ENCODE measurements at places on chromosomes 4 and X.

- DNase-seq, result no peak
Observed at GRCh38 chrX:39258331-39258730, 457.1 kb downstream of the MID1IP1 start.

DNA sequence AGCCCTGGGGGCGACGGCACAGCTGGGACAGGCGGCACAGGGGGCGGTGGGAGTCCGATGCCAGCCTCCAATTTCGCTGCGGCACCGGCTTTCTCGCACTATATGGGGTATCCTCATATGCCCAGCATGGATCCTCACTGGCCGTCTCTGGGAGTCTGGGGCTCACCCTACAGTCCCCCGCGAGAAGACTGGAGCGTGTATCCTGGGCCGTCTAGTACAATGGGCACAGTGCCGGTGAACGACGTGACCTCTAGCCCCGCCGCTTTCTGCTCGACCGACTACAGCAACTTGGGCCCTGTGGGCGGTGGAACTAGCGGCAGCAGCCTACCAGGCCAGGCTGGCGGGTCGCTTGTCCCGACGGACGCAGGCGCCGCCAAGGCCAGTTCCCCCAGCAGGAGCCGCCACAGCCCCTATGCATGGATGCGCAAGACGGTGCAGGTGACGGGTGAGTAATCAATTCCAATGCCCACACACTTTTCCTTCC lies 500 bp downstream of the CDX4 start:
- no peak for DNase-seq

- no peak for DNase-seq
Observed at GRCh38 chr4:8537041-8537461, 43.1 kb upstream of the GPR78 start.

GRCh38 chr4:16233569-16234177 lies 7.4 kb upstream of the TAPT1 start:
- DNase-seq, result no peak

GRCh38 chrX:19805046-19805690 lies 82.2 kb downstream of the SH3KBP1 start:
- no peak for DNase-seq

DNA sequence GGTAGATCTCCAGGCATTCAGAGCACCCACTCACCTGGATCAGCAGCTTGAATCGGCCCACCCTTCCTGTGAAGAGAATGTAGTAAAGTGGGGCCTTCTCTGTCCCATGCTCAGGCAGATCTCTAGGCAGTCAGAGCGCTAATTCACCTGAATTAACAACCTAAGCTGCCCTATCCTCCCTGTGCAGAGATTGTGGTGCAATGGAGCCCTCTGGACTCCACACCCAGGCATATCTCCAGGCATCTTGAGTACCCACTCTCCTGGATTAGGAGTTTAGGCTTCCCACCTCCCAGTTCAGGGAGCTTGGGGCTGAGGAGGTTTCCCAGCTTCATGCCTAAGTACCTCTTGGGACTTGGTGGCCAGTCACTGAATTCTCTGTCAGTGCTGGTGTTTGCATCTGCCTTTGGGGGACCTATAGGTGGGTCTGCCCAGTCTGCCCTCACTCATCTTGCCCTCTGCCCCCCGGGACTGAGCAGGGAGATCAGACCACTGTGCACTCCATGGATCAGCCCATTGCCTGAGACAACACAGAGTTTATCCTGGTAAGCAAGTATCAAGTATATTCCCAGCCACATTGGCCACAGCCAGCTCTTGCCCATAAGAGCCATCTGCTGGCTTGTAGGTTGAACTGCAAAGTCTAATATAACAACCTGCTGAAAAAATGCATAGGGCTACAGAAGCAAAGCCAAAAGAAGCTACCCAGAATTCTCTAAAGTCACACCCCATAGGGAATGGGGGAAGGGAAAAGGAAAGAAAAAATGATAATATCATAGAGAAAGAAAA lies 372.9 kb downstream of the KLHL13 start:
- DNase-seq, result no peak

- no peak for DNase-seq
Observed at GRCh38 chr4:138392751-138393308, 150.7 kb upstream of the SLC7A11 start.

GRCh38 chrX:72539822-72540221 lies 32.8 kb downstream of the HDAC8 start:
- DNase-seq, result no peak

DNA sequence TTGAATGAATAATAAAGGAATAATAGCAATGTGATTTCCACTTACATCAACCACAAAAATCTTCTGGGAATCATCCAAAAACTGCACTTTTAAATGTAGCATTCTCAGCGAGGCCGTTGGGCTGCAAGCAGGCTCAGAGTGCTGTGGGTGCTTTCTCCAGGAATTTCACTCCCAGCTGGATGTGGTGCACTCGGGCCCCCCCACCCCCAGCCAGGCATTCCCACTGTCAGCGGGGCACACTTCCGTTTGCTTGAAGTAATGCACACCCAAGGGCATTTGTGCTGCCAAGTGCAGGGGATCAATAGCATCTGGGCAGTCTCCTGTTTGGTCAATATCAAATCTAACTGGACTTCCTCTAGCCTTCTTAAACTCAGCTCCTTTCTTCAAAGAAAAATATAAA lies at the start of gene FRMD7:
Gene FRMD7, minus strand, starts transcription at position 278 of the 400 bp plus-strand sequence. Its CDS starts 176 bp downstream, at position 102.
- DNase-seq, result no peak
